ENCODE measurements at places on chromosomes 3 and 15.
A peak's percentile ranks its signal among the peaks of the same experiment; 100 is the strongest.

- no peak for DNase-seq
These were observed 136.0 kb upstream of the RAP2B start for GRCh38 chr3:153026026-153026425.

DNA sequence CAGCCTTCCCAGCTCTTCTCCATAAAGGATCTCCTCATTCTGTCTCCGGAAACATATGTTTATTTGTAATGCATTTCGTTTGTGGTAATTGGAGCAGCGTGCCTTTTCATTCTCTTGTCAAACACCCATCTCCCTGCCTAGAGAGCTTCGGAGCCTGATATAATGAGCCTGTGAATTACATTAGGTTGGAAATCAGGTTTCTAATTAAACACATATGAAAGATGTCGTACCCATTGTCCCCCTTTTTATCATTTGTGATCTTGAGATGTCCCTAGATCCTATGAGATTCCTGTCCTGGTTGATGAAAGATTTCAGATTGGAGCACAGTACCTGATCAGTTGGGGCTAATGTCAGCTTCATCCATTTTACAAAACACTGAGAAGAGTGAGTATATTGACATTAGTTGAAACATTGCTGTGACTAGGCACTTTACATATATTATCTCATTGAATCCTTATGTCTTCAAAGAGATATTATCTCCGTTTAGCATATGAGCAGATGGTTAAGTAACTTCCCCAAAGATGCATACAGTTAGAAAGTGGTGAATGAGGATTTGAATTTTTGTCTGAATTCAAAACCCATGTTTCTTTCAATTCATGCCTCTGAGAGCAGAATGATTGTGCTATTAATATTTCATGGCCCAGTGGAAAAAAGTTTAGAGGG lies 23.1 kb downstream of the SYN2 start:
- no peak for DNase-seq

DNA sequence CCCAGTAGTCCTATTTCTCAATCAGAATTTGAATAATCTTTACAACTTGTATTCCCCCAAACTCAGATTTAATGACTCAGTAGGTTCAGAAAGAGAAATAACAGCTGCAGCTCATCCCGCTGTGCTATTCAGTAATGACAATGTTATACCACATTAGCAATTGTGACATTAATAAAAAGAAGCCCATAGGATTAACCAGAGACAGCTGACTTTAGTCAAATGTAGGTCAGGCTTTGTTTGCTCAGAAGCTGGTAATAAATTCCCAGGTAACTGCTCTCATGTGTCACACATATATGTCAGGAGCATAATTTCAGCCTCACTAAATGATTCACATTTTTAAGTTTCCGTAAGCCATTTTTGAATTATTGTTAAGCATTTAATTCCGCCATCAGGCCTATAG lies 222.0 kb upstream of the UBE2E2 start:
- DNase-seq: no peak

DNA sequence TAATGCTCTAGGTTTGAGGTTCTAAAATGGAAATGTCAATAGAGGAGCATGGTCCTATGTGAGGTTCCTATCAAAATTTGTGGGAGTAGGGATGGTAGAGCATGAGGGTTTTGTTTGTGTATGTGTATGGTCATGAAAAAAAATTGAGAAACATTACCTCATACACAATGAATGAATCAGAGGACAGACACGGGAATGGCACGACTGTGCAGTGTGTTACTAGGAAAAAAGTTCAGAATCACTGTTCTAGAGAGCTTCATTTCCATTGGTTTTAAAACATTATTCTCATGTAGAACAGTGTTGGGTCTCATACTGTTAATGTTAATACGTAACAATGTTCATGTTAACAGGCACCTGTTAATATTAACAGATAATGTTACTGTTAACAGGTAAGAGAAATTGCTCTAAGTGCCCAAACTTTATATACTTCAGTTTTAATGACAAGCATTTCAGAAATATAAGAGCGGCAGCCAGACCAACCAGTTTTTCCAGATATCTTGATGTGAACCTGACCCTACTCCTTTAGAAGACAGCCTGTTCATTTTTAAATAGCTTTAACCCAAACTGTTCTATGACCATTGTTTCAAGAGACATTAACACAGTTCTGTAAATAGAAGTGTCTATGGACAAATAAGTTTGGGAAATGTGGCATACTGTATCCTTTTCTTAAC lies 48.0 kb downstream of the SLC15A2 start:
- no peak for DNase-seq

- no peak for DNase-seq
These were observed 6.7 kb upstream of the LRRC15 start for GRCh38 chr3:194376241-194376560.

- peak; percentile 71 for DNase-seq
These were observed 4.8 kb downstream of the MESD start for GRCh38 chr15:80984856-80985255.

DNA sequence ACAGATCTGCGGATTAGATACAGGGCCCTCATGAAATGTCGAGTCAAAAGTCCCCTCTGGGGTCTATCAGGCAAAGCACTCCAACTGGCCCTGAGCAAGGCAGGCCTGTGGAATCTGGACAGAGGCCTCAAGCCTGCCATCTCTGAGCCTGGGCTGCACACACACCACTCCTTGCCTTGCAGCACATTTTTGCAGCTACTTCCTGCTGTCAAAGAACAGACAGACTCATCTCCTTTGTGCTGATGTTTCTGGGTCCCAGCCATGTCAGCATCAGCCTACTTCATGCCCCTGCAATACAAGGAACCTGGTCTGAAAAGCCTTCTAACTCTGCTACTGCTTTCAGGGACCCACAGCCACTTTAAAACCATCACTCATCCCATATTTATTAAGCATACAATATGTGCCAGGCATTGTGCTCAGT lies 60.6 kb upstream of the IL12A start:
- no peak for DNase-seq

- DNase-seq: no peak
These were observed 74.4 kb downstream of the DAPK2 start for GRCh38 chr15:63971904-63972303.

GRCh38 chr15:64096668-64097384 lies 1.0 kb downstream of the SNX1 start:
- DNase-seq: no peak

- DNase-seq: no peak
These were observed 66.2 kb downstream of the ETV5 start for GRCh38 chr3:186042521-186043202.

DNA sequence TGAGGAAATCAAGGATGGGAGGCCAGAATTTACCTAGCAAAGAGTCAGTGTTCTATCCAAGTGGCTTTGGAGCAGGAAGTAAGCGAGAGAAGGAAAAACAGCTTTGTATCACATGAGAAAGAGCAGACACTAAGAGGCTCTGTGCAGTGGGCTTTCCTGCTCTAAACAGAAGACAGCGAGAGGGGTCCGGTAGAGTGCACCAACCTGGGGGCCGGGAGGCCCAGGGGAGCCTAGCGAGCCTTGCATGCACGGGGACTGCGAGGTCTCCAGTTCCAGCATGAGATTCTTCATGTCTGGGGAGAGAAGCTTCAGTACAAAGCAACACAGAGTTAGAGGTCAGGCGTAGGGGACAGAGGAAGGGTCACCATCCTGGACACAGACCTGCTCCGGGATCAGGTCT lies 33.5 kb downstream of the COLQ start:
- DNase-seq: no peak

GRCh38 chr3:124963755-124964154 lies 29.2 kb upstream of the MUC13 start:
- DNase-seq: no peak

DNA sequence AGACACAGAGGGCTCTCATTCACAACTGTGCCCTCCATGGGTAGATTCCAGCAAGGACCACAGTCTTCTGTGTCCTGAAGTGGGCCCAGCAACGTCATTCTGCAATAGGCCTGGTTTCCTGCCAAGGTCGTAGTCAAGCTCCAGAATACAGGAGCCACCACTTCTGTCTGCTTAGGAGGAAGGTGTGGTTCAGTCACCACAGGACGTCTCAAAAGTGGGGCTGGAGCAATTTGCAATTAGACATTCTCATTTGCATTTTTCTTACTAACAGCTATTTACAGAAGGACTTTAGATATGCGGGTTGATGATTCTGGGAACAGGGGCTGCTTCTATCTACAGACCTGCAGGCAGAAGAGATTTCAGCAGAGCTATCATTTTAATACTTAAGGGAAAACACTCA lies 58.7 kb upstream of the MYRIP start:
- DNase-seq: no peak

DNA sequence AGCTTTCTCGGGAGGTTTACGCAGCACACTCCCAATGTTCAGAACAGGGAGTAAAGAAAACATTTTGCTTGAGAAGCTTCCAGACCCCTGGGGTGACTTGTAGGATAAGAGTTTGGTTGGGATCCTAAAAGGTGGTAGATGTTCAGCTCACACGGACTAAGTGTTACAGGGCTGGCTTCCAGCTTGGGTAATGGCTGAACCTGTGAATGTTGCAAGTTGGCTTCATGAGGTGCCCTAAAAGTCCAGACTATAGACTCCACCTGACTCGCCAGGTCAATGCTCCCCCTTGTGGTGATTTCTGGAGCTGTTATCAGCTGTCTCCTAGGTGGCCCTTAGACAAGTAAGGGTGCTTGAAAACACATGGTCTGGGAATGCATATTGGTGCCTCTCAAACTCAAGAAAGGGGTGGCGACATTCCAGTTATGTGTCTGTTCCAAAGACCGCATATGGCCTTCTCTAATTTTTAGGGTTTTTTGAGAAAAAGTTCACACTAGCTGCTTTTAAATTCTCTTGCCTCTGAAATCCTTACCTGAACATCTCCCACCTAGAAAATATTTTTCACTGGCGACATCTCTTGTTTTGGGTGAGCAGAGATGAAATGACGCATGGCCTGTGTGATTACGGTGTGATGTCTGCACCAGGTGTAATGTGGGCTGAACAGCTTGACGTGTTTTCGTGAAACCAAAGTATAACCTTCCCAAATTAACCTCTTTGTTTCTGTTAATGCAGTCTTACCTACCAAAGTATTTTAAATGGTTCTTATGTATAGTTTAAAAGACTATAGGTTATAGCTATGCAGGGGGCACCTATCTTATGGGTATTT lies 175.7 kb upstream of the KBTBD8 start:
- DNase-seq: peak; percentile 1

DNA sequence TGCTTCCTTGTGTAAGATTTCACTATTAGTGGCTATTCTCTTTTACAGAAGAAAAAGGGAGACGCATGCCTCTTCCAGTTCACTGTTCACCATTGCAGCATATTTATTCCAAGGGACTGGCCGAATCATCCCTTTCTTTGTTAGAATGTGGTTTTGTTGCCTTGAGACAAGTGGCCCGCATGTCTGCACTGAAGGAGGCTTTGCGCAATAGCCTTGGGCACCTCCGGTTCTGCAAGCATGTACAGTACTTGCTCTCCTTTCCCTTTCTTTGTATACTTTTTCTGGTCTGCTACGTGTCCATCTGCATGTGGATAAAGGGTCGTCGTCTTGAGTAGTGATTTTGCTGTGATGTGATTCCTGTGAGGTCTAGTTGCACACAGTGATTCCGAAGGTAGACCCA lies 43.0 kb downstream of the FLNB start:
- no peak for DNase-seq

GRCh38 chr3:190825386-190826016 lies 37.0 kb downstream of the GMNC start:
- no peak for DNase-seq

DNA sequence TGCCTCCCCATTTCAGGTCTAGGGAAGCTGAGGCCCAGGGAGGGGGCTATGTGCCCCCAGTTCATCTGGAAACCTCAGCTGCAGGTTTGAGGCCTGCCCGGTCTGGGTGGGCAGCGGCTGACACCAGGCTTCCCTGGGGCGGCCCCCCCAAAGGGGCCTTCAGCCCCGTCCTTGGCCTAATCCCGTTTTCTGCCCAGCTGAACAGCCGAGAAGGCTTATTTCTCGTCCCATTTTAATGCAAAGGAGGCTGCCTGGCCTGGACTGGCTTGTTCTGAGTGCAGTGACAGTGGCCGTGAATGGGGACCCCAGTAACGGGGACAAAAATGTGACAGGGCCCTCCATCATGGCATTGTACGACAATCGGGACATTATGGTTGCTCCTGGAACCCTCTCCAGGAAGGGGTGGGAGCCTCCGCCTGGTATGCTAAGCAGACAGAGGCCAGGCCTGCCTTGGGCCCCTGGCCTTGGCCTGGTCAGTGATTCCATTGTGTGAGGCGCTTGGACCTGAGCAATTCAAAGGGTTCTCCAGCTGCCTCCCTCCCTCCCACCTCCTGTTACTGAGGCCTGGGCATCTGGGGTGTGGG lies 93.9 kb downstream of the WNT7A start:
- DNase-seq: no peak

- no peak for DNase-seq
These were observed 299 bp downstream of the TYRO3 start for GRCh38 chr15:41559239-41559782.

DNA sequence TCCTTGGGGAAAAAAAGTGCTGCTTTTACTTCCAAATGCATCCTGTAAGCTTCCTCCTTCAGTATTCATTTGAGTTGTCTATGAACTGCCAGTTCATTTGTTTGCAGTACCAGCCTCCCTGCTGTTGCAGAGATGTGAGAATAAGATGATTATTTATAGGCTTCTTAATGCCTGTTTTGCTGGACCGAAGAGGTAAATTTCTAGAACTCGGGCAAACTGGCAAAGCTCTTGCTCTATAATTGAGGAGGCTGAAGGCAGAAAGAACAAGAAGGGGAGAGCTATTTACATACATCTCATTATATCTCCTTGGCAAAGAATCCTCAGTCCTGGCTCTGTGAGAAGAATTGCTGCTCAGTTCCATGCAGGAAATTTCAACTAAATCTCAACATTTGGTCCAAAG lies 790.4 kb downstream of the GRM7 start:
- DNase-seq: no peak

DNA sequence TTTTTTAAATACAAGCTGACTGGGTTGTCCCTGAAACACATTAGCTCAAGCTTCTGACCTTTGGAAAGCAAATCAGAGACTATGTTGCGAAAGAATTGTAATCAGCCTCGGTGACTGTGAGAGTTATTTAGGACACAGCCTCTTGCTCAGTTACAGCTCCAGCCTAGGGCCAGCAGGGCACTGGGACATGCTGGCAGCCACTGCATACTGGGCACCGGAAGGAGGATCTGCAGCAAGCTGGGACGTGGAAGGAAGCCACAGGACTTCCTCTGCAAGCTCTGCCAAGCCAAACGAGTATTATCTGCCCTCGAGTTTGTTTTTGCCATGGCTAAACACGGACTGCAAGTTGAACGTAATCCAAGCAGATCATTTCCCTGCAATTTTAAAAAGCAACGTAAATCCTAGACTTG lies 24.4 kb upstream of the COPG1 start:
- peak; percentile 59 for DNase-seq

Measured in GDM1 (cell line).